Glomerular endothelial cell (primary cell): ENCODE measurements at places on chromosomes 5 and 9. TPM values are rescaled to one million over a fixed set of nuclear protein-coding genes. Genes with fewer than 3 reads are reported as not detected.

DNA sequence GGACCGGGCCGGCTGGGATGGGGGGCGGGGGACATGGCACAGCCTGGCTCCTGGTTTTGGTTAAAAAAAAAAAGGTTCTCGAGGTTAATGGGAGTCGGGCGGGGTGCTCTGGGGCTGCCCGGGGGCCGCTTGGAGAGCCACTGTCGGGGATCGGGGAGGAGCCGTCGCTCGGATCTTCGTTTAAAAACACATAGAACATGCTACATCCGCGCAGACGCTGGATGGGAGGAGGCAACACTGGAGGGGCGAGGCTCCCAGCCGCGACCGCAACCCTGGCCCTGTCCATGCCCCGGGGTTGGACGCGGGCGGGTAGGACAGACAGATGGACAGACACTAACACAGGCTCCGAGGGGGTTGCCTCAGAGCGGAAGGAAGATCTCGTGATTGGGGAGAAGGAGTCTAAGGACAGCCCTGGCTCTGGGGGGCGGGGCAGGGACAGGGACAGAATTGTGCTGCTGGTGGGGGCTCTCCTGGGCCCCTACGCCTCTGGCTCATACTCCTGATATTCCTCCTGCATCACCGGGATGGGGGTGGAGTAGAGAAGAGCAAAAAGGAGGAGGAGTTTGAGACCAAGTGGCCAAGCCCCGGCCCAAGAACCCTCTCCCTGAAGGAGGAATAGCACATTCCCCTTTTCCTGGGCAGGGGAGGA is 9.9 kb downstream of the SNCB start:
- DNase-seq = no peak

- no peak for DNase-seq
Observed at GRCh38 chr5:74145951-74146350, 494.6 kb downstream of the ENC1 start.

DNA sequence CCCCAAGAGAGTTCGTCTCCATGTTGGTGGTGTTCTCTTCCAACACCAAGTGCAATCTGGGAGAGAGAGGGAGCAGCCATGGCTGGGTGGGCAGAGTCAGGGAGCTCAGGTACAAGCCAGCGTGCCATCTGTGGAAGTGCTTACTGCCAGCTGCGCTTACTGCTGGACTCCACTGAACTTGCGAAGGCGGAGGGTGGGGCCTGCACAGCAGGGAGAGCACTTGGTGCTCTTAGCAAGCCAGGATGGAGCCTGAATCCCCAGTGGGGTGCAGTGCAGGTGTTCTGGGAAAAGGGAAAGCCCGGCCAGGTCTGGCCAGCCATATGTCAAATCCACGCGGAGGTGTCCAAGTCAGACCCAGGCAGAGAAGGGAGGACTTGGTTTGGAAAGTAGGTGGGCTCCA is 142.0 kb downstream of the FANCC start:
- DNase-seq = no peak

TTLL11 gene
- total RNA-seq = 4.6 and 8.2 TPM in 2 replicates

ADAMTS13 gene
- 3.3 and 3.6 TPM in 2 replicates for total RNA-seq

- no peak for DNase-seq
Observed at GRCh38 chr5:15803280-15803679, 303.3 kb downstream of the FBXL7 start.

GRCh38 chr5:38830521-38831051 is 15.2 kb upstream of the OSMR start:
- DNase-seq = no peak

- no peak for DNase-seq
Observed at GRCh38 chr5:36153726-36154125, 1.8 kb downstream of the SKP2 start.

GRCh38 chr9:88777498-88778312 is 213.6 kb upstream of the S1PR3 start:
- DNase-seq = no peak

DNA sequence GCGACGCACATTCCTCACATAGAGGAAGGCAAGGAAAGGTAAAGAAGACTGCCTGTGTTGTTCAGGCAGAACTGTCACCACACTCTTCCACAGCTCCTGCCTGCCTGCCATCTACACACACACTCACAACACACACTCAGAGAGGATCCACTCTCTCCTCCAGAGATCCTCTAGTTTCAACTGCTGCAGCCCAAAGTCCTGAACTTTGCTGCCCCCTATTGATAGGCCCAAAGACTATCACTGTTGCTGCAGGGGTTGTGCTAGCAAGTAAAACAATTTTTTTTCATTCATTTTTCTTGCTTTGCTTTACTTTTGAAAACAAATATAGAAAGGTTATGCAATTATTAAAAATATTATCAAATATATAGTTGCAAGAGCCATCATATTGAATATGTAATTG is 5.9 kb upstream of the CFAP90 start:
- DNase-seq = no peak

LOX gene
- 31.0 and 164 TPM in 2 replicates for total RNA-seq

- peak; percentile 39 for DNase-seq
Observed at GRCh38 chr9:95822583-95823431, 52.7 kb upstream of the ERCC6L2 start.
